ENCODE measurements at places on chromosomes 3 and 15.

DNA sequence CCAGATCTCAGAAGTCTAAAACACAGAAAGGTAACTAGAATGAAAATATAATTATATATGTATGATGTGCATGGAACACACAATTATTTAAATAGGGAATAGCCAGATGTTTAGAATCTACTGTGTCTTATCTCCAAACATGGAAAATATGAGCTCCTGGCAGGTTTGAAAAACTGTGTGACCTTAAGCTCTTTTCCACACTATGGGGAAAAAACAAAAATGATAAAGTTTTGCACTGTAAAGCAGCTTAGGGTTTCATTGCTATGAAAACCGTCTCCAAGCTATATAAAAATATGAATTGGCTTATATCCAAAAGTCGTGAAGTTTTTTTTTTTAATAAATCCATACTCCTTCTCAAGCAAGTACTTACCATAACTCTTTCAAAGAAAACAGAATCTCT is 159.8 kb downstream of the ERC2 start:
- DNase-seq: no peak

- peak; percentile 52 for DNase-seq
Measured at GRCh38 chr3:112391648-112392047, 58.7 kb downstream of the CD200 start.

GRCh38 chr3:42190701-42191442 is 75.1 kb downstream of the CCK start:
- DNase-seq: peak; percentile 50

GRCh38 chr3:20072422-20072821 is 32.2 kb downstream of the KAT2B start:
- no peak for DNase-seq

- no peak for DNase-seq
Measured at GRCh38 chr3:171101982-171102641, 75.6 kb upstream of the SLC2A2 start.
